ENCODE measurements at places on chromosomes 3 and 15.
A peak's percentile ranks its signal among the peaks of the same experiment; 100 is the strongest.

GRCh38 chr15:98714922-98715321 lies 66.6 kb downstream of the IGF1R start:
- DNase-seq, result no peak

DNA sequence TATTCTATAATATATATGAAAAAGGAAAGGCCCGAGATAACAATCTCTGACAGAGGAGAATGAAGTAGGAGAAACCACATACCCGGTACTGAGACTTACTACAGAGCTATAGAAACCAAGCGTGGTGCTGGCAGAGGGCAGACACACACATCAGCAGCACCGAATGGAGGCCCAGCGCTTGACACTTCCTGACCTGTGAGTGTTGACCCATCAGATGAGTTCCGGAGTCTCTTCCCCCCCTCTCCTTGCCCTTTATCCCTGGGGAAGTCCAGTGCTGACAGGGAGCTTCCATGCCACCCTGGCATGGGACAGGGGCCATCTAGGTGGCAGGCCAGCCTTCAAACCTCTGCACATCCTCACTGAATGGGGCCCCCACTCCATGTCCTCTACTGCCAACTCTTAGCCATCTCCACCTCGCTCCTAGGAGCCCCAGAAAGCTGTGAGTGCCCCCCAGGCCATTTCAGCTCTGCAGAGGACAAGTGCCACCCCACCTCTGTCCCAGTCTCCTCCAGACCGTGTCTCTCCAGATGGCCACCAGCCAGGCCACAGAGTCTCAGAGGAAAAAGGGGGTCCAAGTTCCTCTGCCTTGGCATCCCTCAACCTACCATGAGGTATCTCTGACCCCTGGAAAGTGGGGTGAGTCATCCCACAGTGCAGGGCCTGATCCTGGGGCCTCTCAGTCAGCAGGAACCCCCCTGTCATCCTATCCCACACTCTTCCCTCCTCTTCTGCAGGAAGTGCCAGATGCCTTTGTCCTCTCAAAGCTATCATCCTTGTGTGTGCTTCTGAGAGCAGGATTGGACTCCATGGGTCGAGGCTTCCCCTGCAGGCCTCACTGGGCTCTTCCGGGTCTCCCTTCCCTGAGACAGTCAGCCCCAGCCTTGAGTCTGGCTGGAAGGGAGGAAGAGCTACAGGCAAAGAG lies 116.5 kb upstream of the ALDH1A3 start:
- DNase-seq, result no peak

DNA sequence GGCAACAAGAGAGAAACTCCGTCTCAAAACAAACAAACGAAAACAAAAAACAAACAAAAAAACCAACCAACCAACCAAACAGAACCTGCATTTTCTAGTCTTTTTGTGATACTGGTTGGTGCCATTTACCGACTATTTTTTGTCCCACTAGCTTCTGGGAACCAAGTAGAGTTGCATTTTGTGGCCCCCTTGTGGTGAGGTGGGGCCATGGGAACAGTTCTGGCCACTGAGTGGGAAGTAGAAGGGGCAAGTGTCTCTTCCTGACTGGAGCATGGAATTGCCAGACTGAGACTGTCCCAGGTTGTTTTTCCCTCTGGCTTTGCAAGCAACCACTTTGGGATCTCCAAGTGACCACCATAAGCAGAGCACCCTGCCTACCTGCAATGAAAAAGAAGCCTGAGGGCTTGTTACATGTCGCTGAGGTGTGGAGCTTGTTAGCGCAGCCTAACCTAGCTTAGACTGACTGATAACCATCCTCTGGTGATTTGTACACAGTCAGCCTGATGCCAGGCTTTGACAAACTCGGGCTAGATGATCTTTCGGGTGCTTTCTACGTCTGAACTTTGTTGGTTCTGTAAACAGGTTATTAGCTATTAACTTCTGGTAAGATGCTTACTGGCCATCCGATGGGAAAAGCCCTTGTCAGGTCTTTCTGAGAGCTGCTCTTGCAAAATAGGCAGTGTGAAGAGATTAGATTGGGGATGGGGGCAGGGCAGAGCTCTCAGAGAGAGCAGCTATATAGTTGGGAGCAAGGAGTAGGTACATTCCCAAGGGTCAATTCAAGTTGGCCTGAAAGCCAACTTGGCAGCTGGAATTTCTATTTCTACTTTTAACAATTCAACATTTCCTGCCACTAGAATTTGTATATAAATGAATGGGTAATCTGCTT lies 172.2 kb downstream of the SSR3 start:
- peak; percentile 50 for DNase-seq

DNA sequence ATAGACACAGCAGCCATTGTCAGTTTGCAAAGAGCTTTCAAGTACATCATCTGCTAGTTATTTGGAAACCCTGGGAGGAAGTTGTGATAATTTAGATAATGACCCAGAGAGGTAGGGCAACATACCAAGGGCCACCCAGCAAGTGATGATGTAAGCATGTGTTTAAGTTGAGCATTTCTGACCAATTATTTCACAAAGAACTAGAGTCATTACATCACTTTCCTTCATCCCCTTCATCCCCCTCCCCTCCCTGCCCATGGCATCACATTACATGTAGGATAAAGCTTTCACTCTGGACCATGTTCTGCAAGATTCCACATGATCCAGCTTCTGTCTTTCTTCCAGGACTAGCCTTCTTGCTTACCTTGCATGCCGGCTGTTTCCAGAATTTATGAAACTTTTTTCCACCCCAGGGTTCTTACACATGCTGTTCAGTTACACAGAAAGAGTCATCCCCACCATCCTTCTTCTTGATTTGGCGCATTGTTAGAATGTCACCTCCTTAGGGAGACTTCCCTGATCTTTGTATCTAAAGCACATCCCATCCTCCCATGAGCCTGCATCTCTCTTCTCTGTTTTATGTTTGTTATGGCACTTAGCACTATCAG lies 71.3 kb downstream of the PTPRG start:
- no peak for DNase-seq

DNA sequence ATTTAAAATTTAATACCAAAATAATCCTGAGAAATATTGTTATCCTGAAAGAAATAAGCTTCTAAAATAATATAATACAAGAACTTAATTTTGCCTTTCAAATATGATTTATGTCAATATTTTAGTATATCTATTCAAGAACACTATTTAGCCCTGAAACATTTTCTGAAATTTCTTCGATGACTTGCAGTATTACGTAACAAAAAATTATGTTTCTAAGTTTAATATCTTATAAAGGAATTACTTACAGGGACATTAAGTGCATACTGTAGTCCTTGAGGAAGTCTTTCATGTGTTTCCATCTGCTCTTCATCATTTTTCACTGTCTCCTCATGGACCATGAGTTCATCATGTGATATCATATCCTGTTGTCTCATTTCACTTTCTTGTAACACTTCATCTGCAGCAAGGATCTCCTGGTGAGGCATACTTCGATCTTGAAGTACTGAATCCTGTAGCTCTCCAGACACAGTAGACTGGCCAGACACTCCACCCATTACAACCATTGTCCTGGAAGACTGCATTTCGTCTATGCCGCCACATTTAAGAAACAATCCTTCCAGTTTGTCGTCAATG lies 62.0 kb downstream of the ZNF148 start:
- peak; percentile 68 for DNase-seq

DNA sequence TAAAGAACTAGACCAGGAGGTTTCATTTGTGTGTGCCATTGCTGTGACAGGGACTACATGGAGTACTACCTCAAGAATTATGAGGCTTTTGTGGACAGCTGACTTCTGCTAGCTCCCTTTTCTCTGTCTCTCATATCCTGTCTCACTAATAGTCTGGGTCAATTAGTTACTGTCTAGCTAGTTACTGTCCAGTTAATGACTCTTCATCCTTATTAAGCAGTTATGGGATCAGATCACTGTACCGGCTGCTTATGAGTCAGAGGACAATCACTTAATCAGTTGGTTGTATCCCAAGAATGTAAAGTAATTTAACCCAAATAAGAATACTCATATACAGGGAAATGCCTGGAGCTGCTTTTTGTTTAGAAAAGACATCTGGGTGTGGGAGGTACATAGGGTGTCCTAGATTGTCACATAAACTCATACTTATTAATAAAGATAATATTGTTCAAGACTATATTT lies 158.0 kb downstream of the CDIN1 start:
- DNase-seq, result no peak

- no peak for DNase-seq
These were observed at the start of gene CNTN3 for GRCh38 chr3:74614107-74614967. Gene CNTN3 (minus strand): TSS chr3:74614659. CDS start chr3:74521112, 93,547 bp downstream.

DNA sequence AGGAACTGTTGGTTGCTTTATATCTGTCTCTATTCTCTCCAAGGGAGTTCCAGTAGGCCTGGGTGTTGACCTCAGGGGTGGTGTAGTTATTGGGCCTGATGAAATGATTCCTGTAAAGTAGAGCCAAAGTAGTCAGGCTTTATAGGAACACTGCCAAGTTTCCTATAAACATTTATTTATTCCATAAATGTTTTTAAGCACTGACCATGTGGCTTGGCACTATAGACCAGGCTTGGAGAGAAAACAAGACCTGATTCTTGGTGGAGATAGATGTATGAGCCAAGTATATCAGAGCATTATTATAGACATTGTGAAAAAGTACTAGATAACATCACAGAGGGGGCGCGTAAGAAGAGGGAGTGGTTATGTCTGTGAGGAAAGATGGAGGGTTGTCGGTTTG lies 65.9 kb downstream of the TFG start:
- DNase-seq, result no peak

DNA sequence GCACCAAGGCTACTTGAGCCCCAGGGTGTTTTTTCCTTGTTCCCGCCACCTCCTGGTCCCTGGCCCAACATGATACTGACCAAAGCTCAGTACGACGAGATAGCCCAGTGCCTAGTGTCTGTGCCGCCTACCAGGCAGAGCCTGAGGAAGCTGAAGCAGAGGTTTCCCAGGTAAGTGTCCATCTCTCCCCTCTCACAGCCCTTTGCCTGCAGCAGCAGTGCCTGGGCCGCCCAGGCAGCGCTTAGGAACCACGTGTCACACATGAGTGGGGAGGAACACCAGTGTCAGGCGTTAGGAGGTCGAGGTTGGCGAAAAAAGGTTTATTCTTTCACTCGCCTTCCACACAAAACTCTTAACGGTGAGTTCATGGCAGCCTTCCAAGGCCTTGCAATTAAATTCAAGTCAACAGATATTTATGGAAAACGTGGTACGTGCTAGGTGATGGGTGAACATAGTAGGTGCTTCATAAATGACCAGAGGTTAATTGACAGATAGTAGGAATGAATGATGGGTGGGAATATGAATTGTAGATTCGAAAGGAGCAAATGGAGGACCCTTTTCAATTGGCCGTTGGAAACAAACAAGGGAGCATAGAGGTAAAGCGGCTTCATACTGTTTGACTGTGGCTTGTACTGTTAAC lies 486 bp downstream of the CDIN1 start:
- DNase-seq, result no peak

DNA sequence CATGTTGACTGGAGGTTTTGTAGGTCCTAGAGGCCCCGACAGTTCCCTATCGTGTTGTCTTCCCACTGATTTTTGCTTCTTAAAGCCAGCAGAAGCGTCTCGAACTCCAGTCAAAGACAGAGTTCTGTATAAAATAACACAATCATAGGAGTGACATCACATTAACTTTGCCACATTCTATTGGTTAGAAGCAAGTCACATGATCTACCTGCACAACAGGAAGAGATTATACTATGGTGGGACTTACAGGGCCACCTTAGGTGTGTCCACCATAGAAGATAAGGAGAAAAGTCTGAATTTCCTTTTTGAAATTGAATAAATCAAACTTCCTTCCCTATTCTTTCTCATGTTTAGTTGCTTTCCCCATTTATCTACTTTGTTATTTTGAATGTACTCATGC lies 365.5 kb downstream of the GRM7 start:
- DNase-seq, result no peak

- DNase-seq, result no peak
These were observed 4.2 kb upstream of the TATDN2 start for GRCh38 chr3:10244009-10244408.

DNA sequence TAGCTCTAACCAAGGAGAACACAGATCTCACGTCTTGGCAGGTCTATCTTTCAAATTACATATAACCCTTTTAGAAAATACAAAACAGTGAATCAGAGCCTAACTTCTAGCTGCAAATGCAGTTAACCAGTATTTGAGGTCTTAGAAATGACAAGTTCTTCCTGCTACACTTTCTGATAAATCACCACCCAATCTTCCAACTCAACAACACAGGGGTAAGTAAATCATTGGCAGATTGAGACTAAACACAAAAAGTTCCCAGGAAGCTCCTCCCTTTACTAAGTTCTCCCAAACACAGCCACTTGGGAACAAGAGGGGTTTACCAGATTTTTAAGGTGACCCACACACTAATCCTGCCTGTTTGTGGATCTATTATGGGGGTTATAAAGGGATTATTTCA lies at the start of gene A4GNT:
Gene A4GNT (minus strand): TSS at position 152 of the 400 bp plus-strand sequence. CDS start 1,134 bp downstream, outside the sequence.
- DNase-seq, result no peak

GRCh38 chr3:51684971-51685751 lies 14.1 kb downstream of the TEX264 start:
- no peak for DNase-seq

- peak; percentile 1 for DNase-seq
These were observed 54.2 kb upstream of the TMCO5A start for GRCh38 chr15:37880009-37880834.

DNA sequence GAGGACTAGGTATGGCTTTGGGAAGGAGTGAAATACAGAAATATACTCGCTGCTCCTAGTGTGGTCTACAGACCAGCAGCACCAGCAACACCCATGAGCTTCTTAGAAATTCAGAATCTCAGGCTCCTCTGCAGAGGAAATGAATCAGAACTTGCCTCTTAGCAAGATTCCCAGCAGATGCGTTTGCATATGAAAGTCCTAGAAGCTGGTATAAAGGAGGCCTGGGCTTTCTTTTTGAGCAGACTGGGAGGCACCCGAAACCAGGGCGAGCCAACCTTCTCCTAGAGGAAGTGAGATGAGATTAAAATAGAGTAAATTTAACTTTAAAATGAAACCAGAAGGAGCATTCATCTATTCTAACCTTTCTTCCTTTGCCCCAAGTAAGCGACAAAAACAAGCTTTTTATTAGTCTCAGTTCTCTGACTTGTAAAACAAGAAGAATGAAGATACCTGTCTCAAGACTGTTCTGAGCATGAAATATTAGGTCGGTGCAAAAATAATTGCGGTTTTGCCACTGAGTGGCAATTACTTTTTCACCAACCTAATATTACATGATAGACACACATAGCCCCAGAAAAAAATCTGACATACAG lies 140.0 kb downstream of the PDZRN3 start:
- no peak for DNase-seq

GRCh38 chr3:111369958-111370357 lies 172.0 kb upstream of the CD96 start:
- no peak for DNase-seq
